ENCODE measurements at places on chromosomes 1 and 21.

DNA sequence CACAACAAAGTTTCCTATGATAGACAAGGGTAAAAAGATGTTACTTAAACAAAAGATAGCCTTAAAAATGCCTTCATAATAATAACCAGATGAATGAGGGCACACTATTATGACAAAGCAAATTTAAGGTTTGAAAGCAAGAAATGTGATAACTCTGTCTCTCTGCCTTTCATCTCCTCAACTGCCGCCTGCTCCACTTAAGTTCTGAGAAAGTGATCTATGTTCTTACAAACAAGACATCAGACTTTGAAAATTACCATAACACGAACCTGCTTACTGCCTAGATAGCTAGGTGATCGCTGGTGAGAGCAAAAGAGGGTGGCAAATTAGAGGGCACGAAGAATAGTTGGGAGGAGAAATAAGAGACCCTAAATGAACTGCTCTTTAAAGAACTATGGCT, 13.2 kb downstream of the C21orf91 start:
- DNase-seq: no peak

GRCh38 chr1:193581341-193581740, 394.9 kb upstream of the B3GALT2 start:
- no peak for DNase-seq

GRCh38 chr1:25767437-25767770, 32.6 kb upstream of the SELENON start:
- DNase-seq: no peak

GRCh38 chr21:45386728-45387371, 18.1 kb upstream of the COL18A1 start:
- DNase-seq: no peak

DNA sequence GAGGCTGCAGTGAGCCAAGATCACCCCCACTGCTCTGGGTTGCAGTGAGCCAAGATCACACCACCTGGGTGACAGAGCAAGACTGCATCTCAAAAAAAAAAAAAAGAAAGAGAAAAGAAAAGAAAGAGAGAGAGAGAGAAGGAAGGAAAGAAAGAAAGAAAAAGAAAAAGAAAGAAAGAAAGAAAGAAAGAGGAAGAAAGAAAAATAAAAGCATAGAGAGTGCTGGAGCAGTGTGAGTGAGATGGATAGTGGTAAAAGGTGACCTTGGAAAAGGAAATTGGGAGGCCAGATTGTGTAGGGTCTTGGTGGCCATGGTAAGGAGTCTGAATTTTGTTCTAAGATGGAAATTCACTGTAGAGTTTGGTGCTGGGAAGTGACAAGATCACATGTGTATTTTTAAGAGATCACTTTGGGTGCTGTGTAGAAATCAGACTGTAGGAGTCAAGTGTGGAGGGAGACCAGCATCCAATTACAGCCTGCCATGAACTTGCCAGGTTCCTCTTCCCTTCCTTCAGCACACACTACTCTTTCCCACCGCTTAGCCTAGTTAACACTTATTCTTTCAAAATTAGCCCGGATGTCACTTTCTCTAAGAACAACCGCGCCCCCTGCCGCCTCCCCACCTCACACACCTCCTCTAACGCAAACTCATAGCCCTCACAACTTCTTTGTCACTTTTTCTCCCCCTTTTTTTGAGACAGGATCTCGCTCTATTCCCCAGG, 17.9 kb downstream of the MTX1 start:
- DNase-seq: peak; percentile 86

DNA sequence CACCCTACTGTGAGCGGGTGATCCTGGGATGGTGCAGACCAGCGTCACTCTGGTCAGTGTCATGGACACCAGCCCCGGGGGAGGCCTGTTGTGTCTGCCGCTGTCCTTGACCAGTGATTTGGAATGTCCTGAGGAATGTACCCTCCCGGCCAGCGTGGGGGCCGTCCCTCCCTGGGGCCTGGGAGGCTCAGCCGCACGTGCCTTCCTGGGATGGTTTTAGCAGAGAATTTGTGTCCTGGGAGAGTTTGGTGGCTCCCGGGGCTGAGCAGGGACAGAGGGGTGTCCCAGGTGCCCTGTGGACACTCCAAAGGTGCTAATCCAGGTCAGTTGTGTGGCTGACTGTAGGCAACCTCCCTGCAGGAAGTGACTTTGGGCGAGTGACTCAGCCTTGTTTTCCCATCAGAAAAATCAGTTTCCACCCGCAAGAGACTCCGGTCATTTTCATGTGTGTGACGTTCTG, 6.2 kb downstream of the ARHGEF16 start:
- no peak for DNase-seq

DNA sequence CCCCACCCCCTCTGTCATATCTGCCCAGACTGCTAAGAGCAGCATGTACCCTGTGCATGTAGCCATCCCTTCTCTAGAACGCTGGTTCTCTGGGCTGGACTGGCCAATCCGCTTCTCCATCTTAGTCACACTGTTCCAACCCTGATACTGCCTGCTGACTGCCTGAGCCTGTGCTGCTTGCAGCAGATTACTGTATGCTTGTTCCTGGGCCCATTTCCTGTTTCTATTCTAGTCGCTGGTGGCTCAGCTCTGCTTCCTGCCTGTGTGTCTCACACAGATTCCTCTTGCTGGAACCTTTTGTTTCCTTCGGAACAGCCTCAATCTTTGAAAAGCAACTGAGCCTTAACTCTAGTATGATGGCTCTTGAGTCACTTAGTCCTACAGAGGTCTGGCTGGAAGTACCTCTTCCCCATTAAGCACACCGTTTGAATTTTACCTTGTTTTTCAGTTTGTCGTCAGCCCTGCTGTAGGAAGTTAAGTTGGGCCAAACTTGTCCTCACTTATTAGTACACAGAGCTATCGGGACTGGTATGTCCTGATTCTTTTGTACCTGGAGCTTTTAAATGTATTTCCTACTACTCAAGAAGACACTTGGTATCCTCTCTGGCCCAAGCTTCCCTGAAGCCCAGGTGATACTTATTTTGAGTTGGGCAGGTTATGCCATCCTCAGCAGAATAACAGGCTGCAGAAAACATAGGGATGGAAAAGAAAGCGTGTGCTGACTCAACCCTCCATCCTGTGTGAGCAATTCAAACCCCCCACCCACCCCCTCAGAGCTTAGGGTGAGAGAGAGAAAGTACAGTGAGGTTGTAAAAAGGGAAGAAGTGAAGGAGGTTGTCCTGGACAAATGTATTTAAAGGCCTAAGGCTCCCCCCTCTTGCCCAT, 43.4 kb upstream of the PIGV start:
- DNase-seq: peak; percentile 83

DNA sequence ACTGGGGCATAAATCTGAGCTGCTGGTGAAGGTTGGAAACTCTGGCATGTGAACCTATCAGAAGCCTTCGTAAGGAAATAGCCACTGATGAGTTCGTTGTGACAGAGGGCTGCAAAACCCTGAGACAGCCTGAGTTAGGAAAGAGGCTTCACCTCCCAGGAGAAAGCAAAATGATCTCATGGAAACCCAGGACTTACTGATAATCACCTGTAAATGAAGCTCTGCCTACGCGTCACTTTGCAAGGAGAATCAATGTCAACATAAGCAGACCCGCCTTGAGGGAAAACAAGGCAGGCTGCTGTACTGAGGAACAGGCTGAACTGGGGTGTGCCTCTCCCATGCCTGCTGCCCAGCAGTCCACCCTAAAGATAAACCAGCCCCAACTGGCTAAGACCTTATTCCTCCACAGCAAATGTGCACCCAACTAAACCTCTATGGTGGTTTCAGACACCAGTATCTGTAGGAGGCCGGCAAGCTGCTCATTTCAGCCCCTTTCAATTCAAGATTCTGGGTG, 46.8 kb upstream of the SLC44A3 start:
- no peak for DNase-seq

DNA sequence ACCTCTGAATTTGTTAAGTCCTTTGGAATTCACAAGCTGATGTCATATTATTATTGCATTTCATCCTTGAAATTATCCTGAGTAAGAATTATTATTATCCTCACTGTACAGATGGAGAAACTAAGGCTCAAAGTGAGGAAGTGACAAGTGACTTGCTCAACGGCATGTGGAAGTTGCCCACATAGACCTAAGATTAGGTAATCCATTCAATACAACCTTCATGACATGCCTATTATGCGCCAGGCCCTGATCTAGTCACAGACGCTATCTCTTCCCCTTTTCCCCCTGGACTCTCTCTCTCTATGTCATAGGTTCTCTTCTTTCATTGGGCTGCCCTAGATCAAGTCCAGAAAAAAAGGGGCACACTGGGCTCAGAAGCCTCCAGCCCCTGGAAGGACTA, 84.9 kb upstream of the KCNK2 start:
- DNase-seq: no peak

GRCh38 chr1:161215076-161215475, at the start of gene FCER1G:
Gene FCER1G (plus strand): TSS chr1:161215295. CDS start chr1:161215322, 27 bp downstream.
- no peak for DNase-seq

GRCh38 chr1:54297596-54298283, 97.8 kb downstream of the MRPL37 start:
- no peak for DNase-seq

GRCh38 chr1:45211076-45211475, 4.7 kb upstream of the ZSWIM5 start:
- no peak for DNase-seq

DNA sequence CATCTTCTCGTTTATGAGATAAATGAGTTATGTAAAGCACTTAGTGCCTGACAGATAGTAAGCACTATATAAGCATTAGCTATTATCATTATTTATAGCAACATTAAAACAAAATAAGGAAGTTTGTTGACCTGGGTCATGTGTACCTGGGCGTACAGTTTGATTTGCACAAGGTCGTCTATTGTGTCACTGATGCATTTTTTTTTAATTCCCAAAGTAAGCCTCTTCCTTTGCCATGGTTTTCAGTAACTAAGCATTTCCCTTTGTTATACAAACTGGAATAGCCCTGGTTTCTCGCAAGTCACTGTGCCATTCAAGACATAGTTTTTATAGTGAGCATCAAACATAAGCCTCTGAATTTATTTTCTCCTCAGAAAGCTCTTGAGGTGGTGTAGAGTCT, 72.2 kb downstream of the CACHD1 start:
- DNase-seq: no peak

GRCh38 chr21:26883768-26884167, 38.6 kb upstream of the ADAMTS1 start:
- no peak for DNase-seq

- DNase-seq: no peak
Measured at GRCh38 chr1:34164771-34165391, at the start of gene CSMD2. Gene CSMD2 (minus strand): TSS chr1:34165230. CDS start chr1:34165097, 133 bp downstream.

DNA sequence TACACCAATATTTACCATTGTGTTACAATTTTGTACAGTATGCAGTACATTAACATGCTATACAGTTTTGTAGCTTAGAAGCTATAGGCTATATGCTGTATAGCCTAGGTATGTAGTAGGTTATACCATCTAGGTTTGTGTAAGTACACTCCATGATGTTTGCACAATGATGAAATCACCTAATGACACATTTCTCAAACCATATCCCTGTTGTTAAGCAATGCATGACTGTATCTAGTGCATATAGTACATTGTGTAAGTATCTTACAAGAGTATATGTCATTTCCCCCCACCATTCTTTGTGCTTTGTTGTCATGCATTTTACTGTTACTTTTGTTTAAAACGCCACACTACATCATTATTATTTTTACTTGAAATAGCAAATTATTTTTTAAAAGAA, 65.7 kb upstream of the RNF11 start:
- DNase-seq: no peak

- no peak for DNase-seq
Measured at GRCh38 chr21:37627561-37627960, 261.0 kb downstream of the DYRK1A start.

- DNase-seq: no peak
Measured at GRCh38 chr21:16592381-16592780, 862.6 kb downstream of the USP25 start.

DNA sequence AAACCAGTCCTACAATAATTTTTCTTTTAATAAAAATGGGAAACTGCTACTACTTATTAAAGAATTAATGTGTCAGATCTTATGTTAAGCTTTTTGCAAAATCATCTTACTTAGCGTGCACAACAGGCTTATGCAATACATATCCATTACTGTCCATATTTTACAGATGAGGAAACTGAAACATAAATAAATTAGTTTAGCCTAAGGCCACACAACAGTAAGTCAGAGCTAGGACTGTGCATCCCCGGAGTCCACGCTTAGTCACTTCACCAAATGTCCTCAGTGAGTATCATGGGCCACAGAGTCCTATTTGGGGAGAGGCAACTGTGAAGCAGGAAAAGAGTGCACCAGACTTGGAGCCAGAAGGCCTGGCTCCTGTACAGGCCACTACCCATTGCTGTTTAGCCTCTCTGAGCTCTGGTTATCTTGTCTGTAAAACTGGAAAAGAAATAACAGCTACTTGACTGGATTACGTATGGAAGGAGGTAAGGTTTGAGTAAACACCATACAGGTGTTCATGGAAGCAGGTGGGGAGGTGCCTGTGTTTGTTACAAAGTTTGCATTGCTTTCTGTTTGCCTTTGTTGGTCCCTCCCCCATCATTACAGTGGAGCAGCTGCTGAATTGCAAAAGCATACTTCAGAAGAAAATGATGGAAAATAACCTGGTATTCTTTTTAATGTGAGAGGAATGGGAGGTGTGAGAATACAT, 192.8 kb downstream of the FCRL5 start:
- DNase-seq: no peak

- DNase-seq: no peak
Measured at GRCh38 chr1:65149351-65150107, 1.5 kb downstream of the AK4 start.

GRCh38 chr1:113846391-113847035, 25.0 kb downstream of the PTPN22 start:
- DNase-seq: no peak

All from activated CD4-positive, alpha-beta T cell treated with anti-CD3 and anti-CD28 coated beads, Interleukin-2, amount 50 U/mL, for 48 hours (primary cell).